ENCODE measurements at places on chromosomes 2 and 18. TPM values are rescaled to one million over a fixed set of nuclear protein-coding genes. Genes with fewer than 3 reads are reported as not detected.

DNA sequence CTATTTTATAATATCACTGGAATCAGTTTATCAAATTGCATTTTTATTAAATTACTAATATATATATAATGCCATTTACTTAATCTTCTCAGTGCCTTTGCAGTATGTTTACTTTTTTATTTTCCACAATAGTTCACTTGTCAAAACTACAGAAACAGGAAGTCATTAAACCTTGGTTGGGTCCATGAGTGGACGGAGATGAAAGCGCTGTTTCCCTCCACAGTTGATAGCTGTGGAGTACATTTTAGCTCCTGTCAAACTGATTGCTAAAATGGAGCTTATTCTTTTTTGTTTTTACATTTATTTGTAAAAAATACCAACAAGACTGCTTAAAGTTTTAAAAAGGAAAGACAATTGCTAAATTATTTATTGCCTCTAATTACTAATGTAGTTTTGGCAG lies 19.2 kb downstream of the MFF start:
- DNase-seq, result no peak

DNA sequence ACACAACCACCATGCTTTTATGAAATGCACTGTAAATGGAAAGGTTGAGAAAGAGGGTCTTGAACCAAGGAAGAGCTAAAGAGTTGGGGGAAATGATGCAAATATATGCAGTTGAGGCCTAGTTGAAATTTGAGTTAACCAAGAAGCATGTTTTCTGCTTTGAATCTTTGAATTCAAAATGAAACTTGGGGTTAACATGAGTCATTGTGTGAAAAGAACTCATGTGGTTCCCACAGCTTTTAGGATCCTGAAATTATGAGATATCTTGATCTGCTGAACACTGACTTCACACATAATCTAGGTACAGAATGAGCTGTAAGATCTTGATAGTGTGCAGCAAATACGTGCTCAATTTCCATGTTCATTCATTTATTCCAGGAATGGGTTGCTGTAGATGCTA lies 422.9 kb upstream of the TRIB2 start:
- no peak for DNase-seq

DNA sequence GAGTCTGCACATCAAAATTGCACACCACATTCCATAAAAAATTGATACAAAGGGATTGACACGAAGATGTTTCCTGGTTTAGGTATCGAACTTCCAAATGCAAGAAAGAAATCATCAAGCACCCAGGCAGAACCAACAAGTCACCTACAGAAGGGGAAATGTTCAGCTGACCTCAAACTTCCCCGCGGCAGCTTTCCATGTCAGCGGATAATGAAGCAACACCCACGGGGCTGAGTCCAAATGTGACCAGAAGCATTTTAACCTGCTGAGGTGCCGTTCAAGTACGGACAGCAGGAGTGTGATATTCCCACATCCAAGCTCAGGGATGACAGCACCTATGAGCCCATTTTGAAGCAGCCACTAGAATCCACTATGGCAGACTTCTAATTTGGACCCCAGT lies 124.9 kb downstream of the GALNT14 start:
- DNase-seq, result no peak

DNA sequence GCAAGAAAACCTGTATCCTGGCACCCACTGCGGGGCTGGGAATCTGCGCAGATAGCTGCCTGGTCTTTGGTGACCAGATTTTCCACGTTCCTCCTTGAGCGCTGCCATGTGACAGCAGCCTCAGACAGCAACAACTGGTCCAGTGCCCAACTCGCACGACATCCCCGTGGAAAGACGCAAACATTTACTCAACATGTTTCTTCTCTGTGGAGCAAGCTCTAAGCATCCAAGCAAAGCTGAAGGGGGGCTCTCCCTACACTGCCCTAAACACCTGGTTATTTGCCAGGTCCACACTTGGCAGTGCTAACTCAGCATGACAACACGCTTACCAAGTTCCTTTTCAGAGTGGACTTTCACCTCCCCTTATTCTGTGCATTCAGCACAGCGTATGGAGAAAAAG lies 11.3 kb downstream of the ZNF516 start:
- no peak for DNase-seq

DNA sequence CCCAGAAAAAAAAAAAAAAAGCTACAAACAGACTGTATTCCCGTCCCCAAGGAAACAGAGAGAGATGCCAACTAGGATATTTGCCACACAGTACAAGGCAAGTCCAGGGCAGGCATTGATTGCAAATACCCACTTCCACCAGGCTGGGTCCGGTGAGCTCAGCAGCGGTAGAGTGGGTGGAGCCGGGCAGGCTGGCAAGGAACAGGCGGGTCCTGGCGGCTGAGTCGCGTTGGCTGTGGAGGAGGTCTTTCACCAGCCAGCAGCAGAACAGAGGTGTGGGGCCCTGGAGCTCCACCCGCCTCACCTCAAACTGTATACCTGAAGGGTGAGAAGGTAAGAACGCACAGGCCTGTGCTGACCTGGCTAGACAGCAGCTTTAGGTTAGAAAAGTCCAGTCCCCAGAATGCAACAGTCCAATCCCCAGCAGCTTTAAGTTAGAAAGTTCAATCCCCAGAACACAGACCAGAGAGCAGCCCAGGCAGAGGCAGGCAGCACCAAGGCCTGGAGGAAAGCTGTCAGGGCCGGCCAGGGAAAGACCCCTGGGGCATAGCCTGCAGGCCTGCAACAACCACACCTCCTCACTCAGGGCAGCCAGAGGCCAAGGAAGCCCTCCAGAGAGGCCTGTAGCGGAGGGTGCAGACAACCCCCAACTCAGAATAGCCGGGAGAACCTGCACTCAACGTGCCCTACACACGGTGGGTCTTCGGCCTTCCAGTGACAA lies 21.9 kb upstream of the MTERF4 start:
- no peak for DNase-seq

Gene CKAP2L
- 24.8 TPM for total RNA-seq

DNA sequence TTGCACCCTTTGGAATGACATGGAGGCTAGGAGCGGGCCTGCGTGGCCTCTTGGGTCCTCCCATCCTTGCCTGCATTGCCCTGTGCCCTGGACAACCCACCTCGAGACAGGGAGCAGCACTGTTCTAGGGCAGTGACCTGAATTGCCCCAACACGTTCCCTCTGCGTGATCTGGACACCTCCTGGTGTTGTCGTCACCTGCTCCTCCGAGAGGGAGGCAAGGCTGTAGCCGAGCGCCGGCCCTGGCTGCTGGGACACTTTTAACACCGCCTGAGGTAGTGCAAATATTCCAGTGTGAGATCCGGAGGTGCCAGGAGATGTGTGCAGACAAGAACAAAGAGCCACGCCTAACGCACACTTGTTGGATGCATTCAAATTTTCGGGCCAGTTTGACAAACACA lies 131.5 kb downstream of the SMAD7 start:
- DNase-seq, result no peak

- no peak for DNase-seq
Measured at GRCh38 chr2:43054367-43054766, 172.0 kb downstream of the ZFP36L2 start.

Gene ENOSF1
- total RNA-seq, result 20.6 TPM

DNA sequence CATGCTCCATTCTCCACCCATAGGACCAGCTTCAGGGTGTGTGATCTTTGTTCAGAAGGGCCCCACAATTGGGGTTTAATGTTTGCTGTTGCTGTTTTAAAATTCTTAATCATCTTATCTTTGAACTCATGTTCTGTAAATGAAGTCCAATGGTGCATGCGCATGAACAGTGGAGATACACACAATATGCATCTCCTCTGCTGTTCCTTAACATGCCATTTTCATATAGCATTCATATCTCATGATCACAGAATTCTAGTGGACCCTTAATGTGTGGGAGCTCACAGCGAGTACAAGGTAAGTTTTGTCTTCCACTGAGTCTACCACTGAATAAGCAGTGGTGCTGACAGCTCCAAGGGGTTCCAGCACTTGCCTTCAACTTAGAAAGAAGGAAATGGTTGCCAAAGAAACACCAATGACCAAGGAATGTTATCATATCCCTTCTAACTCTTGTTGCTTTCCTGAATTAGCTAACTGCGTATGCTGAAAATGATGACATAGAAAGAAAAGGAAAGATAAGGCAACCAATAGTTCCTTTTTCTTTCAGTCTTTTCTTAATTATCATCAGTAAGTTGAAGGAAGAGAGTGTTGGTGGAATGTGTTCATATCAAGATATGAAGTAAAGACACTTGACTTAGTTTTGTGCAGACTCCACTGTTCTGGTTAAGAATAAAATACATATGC lies 258.9 kb upstream of the FBXO11 start:
- no peak for DNase-seq

GRCh38 chr2:172427990-172428831 lies 825 bp downstream of the ITGA6 start:
- DNase-seq, result peak; percentile 70

GRCh38 chr2:70089983-70090525 lies 2.8 kb downstream of the PCBP1 start:
- peak; percentile 61 for DNase-seq

GRCh38 chr2:228827056-228827700 lies 443.9 kb downstream of the PID1 start:
- DNase-seq, result no peak

DNA sequence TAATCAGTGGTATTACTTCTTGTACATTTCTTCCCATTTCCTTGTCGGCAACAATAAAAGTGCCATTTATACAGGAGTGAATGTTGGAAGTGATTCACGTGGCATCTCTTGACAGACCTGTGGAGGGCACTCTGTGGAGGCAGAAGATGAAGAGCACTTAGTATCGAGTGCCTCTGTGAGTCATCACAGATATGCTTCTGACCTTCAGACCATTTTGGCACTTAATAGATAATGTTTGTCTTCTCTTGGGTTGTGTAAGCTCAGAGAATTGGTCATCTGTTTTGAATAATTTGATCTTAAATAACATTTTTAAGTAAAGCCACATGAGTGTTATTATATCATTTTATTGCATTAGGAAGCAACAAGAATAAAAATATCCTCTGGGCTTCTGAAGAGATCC lies 305.5 kb downstream of the PTPRM start:
- DNase-seq, result no peak

Gene DCDC2C
- not detected for total RNA-seq

Gene GPR39
- total RNA-seq, result 6.2 TPM

DNA sequence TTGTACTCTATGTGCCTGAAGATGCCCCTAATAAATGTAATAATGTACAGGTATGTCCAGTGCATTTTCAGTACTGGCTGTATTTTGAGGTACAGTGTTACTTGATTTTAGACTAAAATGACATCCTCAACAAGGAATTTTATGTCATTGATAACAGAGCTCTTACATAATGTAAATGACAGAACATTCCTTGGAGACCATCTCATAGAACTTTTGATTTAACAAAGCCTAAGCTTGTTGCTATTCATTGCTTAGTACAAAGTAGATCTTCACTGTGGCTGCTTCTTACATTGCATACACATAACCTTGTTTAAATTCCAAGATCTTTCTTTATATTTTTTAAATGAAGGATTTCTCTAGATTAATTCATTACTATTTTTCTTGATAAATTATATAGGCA lies 24.1 kb downstream of the DYNC1I2 start:
- DNase-seq, result no peak

DNA sequence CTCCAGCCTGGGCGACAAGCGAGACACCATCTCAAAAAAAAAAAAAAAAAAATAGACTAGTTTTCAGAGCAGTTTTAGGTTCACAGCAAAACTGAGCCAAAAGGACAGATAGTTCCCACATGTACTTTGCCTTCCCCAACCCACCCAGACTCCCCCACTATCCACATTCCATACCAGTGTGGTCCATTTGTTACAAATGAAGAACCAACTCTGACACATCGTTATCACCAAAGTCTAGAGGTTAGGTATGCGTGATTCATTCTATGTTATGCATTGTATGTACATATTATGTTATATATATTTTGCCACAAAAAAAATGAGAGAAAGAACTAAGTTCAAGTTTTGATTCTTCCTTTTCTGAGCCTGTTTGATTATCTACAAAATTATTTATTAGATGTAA lies 3.5 kb downstream of the DUSP11 start:
- no peak for DNase-seq

DNA sequence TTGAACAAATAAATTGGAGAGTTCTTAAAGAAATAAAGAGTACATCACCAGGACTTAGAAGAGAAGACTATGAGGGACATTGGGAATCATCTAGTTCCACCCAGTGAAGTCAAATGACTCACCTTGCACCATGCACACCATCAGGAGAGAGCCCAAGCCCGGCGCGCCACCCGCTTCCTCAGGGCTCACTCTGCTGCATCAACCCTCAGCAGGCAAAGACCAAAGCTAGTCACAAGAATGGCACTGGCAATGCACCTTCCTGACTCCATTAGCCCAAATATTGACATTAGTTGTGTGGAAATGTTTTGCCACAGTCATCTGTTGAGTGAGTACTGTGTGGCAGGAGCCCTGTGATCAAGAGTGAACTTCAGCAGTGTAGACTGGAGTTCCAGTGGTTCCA lies 7.1 kb upstream of the LYPD6B start:
- no peak for DNase-seq

DNA sequence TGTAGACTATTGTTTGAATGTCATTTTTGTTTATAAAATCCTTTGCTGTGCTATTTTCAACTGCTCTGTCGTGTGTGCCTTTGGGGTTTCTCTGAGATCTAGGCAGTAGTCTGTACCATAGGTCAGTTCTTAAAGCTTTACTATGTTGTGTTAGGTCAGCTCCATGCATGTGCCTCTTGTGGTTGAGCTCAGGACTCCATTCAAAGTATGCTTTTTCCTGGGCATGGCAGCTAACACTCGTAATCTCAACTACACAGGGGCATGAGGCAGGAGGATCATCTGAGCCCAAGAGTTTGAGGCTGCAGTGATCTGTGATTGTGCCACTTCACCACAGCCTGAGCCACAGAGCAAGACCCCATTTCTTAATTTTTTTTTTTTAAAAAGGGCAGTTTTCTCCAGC lies 174.4 kb upstream of the SPHKAP start:
- DNase-seq, result peak; percentile 4

GRCh38 chr18:30679285-30679930 lies 363.1 kb downstream of the DSC3 start:
- no peak for DNase-seq

DNA sequence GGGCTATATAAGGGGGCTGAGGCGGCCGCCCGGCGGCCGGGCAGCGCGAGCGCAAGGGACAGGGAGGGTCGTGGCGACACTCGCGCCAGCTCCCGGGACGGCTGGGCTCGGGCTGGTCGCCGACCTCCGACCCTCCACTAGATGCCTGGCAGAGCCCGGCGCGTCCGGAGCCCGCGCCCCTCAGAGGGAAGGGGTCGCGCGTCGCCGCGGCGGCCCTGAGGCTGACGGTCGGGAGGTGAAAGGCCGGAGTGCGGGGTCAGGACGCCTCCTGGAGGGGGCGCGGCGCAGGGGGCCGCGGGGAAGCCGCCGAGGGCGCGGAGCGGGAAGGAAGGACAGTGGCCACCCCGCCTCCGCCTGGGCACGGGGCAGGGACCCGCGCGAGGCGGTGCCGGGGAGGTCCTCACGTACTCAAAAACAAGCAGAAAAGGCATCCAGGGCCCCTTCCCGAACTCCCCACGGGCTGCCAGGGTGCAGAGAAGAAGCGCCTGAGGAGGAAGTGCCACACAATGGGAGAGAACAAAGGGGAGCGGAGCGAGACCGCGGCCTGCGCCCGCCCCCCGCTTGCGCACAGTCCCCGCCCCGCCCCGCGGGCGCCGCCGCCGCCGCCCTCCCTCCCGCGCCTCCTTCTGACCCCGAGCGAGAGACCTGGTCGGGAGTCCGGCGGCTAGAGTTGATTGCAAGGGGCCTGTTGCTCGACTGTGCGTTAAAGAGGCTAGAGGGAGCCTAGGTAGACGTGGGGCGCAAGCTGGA lies 776 bp upstream of the KLF7 start:
- DNase-seq, result peak; percentile 91

- peak; percentile 13 for DNase-seq
Measured at GRCh38 chr2:174395969-174396630, 570 bp downstream of the SCRN3 start.

Data from H7 (cell line).